BJ (cell line): ENCODE measurements at places on chromosomes 7 and 10.

DNA sequence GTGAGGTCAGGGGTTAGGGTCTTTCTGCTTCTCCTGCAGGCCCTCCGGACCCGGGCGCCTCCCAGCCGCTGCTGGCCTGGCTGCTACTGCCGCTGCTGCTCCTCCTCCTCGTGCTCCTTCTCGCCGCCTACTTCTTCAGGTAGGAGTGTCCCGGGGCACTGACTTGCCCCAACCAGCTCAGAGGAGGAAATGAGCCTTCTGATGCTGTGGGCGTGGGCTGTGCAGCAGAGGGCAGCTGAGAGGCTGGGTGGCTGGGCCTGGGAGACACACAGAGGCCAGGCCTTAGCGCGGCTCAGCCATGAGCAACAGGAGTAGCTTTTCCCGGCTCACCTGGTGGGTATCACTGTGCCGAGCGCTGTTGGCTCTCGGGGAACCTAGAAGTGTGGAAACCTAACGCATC lies 78.9 kb downstream of the MKI67 start:
- DNase-seq, result no peak

DNA sequence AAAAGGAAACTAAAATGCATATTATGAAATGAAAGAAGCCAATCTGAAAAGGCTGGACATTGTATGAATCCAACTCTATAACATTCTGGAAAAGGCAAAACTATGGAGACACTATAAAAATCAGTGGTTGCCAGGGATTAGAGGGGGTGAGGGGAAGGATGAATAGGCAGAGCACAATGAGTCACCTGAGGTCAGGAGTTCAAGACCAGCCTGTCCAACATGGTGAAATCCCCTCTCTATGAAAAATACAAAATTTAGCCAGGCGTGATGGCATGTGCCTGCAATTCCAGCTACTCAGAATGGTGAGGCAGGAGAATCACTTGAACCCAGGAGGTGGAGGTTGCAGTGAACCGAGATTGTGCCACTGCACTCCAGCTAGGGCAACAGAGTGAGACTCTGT lies 324.8 kb upstream of the PHYHIPL start:
- DNase-seq, result no peak

DNA sequence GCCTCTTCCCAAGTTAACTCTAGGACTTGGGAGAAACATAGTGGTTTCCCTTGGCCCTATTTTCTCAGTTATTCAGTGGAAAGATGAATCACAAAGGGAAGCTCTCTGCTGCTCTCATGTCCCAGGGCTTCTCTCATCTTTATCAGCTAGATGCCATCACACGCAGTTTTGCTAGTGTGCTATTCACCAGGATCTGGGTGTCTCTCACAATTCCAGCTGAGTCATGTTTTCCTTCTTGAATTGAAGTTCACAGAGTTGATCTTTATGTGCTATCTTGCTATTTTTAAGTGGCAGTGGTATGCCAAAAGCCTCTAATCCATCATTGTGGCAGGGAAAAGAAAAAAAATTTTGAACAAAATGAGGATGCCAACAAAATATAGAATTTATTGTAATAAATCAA lies 101.3 kb downstream of the TWIST1 start:
- DNase-seq, result no peak

GRCh38 chr7:103764901-103765300 lies 224.6 kb downstream of the RELN start:
- no peak for DNase-seq

- no peak for DNase-seq
Observed at GRCh38 chr7:25541094-25541821, 313.0 kb upstream of the NPVF start.

GRCh38 chr10:119597405-119598186 lies 832 bp upstream of the TIAL1 start:
- DNase-seq, result no peak

DNA sequence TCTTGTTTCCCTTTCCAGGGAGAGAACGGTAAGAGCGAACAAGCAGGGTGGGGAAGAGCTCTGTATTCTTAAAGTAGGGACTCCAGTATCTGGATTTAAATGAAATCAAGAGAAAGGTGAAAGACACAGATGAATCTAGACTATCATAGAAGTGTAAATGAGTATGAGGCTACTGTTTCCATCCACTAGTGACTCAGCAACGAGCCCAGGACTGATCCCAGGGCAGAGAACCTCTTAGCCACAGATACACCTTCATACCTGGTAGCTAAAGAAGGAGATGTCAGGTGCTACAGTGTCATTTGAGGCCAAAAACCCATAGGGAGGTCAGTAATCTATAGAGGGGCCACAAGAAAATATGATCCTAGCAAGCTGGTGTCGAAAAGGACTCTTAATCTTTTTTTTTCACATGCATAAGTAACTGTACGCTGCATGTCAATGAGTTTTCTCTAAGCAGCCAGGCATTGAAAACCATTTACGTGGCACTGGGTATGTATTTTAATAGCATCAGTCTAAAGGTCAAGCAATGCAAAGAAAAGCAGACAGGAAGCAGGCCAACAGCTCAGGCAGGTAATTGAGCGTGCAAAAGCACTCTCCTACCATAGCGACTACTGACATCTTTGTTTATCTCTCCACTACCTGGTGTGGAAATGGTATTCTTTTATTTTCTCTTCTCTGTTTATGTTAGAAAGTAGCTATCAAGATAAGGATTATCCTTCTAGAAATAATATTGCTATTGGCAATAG lies 91.5 kb upstream of the EGR2 start:
- no peak for DNase-seq

GRCh38 chr7:114081606-114082425 lies 163.0 kb upstream of the PPP1R3A start:
- DNase-seq, result peak; percentile 25

- DNase-seq, result no peak
Observed at GRCh38 chr7:65988084-65988483, 6.1 kb upstream of the GUSB start.

DNA sequence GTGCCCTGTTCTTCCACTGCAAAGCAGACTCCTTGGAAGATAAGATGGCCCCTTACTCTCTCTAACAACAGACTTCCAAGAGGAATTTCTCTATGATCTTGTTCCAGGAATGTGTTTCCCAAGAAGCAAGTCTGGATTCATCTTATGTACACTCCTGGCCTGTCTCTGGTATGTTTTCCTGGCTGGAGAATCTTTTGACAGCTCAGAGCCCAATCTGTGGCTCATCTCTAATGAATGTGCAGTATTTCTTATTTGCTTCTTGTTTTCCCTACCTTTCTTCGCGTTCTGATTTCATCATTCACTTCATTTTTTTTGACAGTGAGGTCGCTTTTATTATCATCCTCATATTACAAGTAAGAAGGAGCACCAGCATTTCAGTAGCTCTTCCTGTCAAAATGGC lies 53.0 kb upstream of the PITRM1 start:
- peak; percentile 38 for DNase-seq

- no peak for DNase-seq
Observed at GRCh38 chr10:22341190-22341925, 3.9 kb upstream of the SPAG6 start.

- DNase-seq, result peak; percentile 28
Observed at GRCh38 chr7:2266911-2267310, 24.9 kb downstream of the NUDT1 start.

DNA sequence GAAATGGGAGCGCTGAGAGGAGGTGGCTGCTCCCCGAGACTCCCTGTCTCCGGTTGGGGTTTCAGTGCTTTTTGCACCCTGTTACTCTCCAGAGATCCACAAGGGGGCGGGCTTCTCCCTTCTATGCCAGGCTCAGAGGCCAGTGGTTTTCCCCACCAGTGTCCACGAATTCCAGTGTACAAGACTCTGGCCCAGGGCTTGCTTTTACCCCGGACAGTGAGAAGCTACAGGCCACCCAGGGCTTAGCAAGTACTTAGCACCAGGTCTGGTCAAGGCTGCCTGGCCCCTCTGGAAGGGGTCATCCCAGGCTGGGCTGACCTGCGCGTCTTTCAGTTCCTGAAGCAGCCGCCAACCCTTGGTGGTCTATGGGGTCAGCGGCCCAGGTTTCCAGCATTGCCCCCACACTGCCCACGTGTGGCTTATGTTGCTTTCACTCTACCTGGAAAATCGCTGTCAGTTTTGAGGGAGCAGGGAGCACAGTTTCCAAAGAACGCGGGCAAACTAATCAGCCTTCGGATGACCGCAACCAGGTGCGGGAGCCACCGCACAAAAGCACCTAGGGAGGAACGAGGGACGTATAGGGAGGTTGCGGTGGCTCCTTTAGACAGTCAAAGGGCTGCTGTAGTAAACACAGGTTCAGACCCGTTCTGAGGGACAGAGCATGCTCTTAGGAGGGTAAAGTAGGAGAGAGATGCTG lies 6.8 kb downstream of the CYP26A1 start:
- DNase-seq, result no peak

- no peak for DNase-seq
Observed at GRCh38 chr7:143900230-143900766, 1.7 kb downstream of the TCAF1 start.

DNA sequence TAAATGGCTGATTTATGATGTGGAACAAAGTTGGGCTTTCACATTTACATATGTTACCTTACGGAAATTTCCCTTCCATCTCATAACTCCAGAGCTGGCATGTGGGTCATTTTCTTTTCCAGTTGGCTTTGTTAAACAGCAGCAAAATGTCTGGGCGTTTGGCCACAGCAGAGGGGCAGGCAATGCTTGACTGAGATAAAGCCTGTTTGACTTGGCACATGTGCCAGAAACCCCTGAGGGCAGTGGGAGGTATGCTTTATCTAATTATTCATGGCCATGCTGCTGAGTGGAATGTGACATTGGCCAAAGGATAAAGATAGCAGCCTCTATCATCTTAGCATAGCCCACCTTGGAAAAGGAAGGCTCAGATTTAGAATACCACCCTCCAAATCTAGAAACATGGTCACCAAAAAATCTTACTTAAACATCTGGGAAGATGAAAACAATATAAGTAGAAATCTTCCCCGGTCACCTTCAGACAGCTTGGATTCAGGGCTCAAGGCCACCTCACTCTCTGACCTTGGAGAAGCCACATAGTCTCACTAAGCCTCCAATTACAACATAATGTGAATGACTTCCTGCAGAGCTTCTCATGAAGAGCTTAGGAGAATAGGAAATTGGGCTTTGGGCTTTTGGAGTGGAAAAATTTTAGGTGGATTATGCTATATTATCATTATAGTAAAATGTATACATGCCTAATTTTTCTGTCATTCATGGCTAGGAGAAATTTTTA lies 101.5 kb downstream of the GRM3 start:
- no peak for DNase-seq

- no peak for DNase-seq
Observed at GRCh38 chr10:102342958-102343357, 52.5 kb upstream of the NFKB2 start.

- DNase-seq, result peak; percentile 18
Observed at GRCh38 chr10:17981766-17982380, 30.2 kb downstream of the SLC39A12 start.

- DNase-seq, result no peak
Observed at GRCh38 chr10:4361581-4361980, 464.4 kb upstream of the AKR1E2 start.

- no peak for DNase-seq
Observed at GRCh38 chr7:28536259-28536658, 123.9 kb downstream of the CREB5 start.

DNA sequence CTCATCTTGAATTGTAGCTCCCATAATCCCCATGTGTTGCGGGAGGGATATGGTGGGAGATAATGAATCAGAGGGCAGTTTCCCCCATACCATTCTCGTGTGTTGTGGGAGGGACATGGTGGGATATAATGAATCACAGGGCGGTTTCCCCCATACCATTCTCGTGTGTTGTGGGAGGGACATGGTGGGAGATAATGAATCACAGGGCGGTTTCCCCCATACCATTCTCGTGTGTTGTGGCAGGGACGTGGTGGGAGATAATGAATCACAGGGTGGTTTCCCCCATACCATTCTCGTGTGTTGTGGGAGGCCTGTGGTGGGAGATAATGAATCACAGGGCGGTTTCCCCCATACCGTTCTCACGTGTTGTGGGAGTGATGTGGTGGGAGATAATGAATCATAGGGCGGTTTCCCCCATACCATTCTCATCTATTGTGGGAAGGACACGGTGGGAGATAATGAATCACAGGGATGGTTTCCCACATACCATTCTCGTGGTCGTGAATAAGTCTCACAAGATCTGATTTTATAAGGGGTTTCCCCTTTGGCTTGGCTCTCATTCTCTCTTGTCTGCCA lies 271.0 kb downstream of the MAD1L1 start:
- DNase-seq, result peak; percentile 76

- DNase-seq, result no peak
Observed at GRCh38 chr10:22597138-22597537, 117.2 kb downstream of the PIP4K2A start.

DNA sequence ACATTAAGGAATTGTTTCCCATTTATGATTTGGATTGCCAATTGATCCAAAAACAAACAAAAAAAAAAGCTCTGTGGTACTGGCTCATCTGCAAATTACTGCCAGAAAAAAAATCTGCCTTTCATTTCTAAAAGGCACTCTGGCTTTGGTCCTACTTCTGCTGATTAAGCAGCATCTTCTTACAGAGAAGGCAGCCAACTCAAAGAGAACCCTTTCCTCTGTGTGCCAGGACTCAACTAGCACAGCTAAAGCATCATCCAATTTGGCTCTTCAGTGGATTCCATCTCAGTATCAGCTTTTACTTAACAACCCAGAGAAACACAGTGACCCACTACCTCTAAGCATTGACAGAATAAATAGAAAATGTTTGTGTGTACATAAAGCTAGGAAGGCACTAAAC lies 80.6 kb downstream of the GSAP start:
- no peak for DNase-seq

DNA sequence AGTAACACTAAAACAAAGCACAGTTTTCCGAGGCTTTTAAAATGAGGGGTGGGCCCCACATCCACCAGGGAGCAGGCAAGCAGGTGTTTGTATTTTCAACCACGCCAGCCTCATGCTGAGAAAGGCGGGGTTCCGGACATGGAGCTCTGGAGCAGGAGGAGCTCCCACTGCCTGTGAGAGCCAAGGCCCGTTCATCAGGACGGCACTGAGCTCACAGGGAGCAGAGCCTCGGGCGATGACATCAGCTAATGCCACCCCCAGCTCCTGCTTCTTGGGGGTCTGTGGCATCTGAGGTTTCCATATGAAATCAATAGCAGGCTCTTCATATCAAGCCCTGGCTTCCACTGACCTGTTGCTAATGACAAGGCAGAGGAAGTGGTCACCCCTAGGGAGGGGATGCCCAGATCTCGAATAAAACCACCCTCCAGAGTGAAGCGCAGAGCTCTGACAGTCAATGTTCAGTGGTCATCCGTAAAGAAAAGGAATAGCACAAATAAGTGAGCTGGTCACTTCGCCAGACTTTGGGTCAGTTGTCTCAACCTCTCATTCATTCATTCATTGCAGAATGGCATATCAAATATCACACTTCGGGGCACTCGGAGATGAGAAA lies 89.1 kb downstream of the TNS3 start:
- no peak for DNase-seq

- no peak for DNase-seq
Observed at GRCh38 chr7:4612939-4613841, 68.9 kb upstream of the FOXK1 start.

DNA sequence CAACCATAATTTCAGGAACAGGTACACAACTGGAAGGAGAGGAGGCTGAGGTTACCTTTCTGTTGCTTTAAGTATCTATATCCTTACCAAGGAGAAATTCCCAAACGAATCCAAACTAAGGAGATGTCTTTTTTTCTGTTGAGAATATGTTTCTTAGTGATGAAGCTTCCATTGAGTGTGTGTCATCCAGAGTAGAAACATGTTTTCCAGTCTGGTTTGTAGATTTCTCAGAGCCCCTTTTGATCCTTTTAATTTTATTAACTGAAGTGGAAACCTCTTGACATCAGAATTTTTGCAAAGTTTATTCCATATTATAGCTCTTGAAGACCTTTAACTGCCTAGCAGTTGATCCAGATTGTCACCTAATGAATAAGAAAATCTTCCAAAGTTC lies 207.1 kb upstream of the FERD3L start:
- no peak for DNase-seq

- peak; percentile 70 for DNase-seq
Observed at GRCh38 chr10:87589645-87590051, 70.0 kb upstream of the PAPSS2 start.
